ENCODE measurements at places on chromosomes 7 and 10. TPM values are rescaled to one million over a fixed set of nuclear protein-coding genes. Genes with fewer than 3 reads are reported as not detected.

The NXPH1 gene
- not detected for total RNA-seq

The SPDYE8 gene
- total RNA-seq = not detected

The TMEM270 gene
- total RNA-seq = not detected

The SYT15B gene
- not detected for total RNA-seq

The CBLL1 gene
- 8.0 TPM for total RNA-seq

The SFTPD gene
- 0.15 TPM for total RNA-seq

The ITPRID1 gene
- total RNA-seq = not detected

The SNCG gene
- total RNA-seq = 48.3 TPM

The FGFBP3 gene
- total RNA-seq = 0.23 TPM

The SLC26A3 gene
- not detected for total RNA-seq

The C10orf105 gene
- total RNA-seq = under 0.01 TPM

The NPTX2 gene
- total RNA-seq = 6.0 TPM

The SFMBT2 gene
- 0.08 TPM for total RNA-seq

The CUZD1 gene
- total RNA-seq = 0.30 TPM

The INA gene
- 0.30 TPM for total RNA-seq

The CXCL12 gene
- 235 TPM for total RNA-seq

The GNGT1 gene
- total RNA-seq = not detected

The FBXW4 gene
- 36.6 TPM for total RNA-seq

The PRXL2A gene
- total RNA-seq = 1.4 TPM

The HMX3 gene
- total RNA-seq = not detected

The TAS2R41 gene
- not detected for total RNA-seq

The CACNB2 gene
- total RNA-seq = 2.7 TPM

The MAPK8 gene
- 13.2 TPM for total RNA-seq

Data from smooth muscle cell of the coronary artery (primary cell).